Caudate nucleus (tissue), 63 donors: ENCODE measurements at places on chromosomes 1 and 21.

- no peak for DNase-seq
Observed at GRCh38 chr1:180693564-180694244, 61.9 kb downstream of the XPR1 start.

DNA sequence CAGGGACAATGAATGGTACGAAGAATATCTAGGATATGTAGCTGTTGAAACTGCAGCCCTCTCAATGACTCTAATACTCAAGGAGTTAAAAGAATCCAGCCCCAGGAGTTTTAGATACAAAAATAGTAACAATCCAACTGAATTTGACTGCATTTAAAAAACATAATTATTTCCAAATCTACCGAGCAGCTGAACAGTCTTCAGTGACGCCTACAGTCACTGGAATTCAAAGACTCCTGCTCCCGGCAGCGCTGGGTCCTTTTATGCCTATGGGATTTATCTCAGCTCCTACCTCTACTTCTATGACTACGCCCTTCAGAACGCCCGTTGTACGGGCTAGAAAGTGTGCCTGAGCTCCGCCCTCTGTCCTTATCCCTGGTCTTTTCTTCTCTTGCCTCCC is 55.7 kb downstream of the WARS2 start:
- no peak for DNase-seq

- DNase-seq = no peak
Observed at GRCh38 chr1:207304710-207305488, 16.6 kb upstream of the CD55 start.

- DNase-seq = no peak
Observed at GRCh38 chr1:175784831-175785230, 41.4 kb upstream of the TNR start.

DNA sequence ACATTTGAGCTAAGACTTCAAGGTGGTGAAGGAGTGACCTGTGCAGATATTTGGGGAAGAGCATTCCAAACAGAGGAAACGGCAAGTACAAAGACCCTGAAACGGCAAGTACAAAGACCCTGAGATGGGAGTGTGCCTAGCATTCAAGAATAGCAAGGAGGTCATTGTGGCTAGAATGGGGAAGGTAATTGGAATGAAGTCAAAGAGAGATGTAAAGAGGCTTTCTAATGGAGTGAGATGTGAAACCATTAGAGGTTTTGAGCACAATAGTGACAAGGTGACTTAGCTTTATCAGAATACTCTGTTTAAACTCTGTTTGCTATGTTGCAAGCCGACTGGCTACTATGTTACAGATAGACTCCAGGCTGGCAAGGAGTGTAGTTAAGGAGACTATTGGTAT is 4.4 kb downstream of the CDC7 start:
- DNase-seq = no peak

- no peak for DNase-seq
Observed at GRCh38 chr1:34013958-34014737, 150.3 kb downstream of the HMGB4 start.

GRCh38 chr1:227308367-227309336 is 9.6 kb downstream of the CDC42BPA start:
- DNase-seq = no peak

DNA sequence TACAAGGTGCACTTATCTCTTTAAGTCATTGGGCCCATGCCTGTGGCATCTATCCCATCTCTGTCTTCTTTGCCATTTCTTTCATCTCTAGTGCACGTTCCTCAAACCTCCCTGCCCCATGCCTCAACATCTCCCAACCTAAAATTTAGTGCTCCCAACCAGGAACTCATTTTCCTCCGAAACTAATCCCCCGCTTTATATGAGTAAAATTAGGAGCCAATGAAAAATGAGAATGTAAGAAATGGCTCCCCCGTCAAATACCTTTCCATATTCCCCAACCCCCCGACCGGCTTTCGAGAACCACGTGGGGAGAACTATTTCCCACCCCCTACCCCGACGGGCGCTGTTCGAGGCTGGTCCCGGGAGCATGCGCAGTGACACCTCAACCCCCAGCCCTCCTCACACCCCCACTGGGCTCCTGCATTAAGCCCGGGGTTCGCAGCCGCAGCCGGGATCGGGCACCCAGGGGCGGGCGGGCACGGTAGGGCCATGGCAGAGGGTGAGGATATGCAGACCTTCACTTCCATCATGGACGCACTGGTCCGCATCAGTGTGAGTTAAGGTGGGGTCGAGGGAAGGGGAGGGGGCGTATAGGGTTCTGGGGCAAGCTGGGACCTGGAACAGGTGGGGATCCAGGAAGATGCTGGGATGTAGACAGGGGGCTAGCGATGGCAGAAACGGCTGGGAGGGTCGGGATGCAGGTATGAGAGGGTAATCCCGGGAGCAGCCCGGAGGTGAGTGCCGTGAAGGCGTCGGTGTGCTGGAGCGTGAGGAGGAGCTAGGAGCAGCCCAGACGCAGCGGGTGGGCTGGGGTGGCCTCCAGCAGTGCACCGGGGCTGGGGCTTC is at the start of gene TRIM46:
TSS of gene TRIM46 (plus strand) at position 372 of the 846 bp plus-strand sequence. CDS start at position 490, 118 bp downstream.
- peak; percentile 79 for DNase-seq

DNA sequence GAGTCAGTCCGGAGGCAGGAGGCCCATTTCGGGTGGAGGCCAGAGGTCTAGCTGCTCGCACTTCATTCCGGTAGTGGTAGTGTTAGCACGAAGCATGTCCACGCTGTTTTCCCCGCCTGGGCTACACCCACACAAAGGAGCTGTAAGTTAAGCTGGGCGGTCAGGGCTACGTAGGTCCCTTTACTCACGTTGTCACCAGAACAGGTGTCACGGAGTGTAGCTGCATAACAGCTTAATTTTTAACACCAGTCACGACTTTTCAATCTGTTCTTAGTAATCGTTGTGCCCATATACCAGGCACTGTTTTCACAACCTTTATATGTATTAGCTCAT is 15.6 kb downstream of the HLX start:
- no peak for DNase-seq

DNA sequence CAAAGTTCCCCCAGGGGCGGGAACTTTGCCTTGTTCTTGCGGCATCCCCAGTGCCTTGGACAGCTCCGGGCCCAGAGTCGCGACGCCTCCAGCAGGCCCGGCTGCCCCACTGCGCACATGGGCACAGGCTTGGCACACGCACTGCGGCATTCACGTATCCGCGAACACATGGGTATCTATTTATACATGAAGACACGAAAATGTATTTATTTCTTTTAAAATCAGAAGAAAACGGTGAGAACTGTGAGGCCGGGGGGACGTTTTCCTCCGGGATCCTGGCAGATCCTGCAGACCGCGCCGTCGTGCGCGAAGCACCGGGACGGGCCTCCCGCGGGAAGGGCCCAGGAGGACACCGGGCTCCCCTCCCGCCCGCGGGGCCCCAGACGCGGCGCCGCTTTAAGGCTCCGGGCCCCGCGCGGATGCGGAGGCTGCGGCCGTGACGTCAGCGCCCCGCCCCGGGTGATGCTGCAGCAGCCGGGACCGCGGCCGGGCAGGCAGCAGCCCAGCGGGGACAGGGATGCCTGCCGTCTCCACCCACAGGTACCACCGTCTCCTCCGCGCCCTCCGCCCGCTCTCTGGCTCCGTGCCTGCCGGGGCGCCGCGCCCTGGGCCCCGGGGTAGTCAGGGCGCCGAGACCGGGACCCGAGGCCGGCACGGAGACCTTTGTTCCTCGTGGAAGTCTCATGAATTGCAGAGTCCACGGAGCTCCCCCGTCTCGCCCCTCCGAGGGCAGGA is at the start of gene SLC45A1:
TSS of gene SLC45A1 (plus strand) at position 468 of the 735 bp plus-strand sequence. CDS start 6,216 bp downstream, outside the sequence.
- DNase-seq = peak; percentile 43

DNA sequence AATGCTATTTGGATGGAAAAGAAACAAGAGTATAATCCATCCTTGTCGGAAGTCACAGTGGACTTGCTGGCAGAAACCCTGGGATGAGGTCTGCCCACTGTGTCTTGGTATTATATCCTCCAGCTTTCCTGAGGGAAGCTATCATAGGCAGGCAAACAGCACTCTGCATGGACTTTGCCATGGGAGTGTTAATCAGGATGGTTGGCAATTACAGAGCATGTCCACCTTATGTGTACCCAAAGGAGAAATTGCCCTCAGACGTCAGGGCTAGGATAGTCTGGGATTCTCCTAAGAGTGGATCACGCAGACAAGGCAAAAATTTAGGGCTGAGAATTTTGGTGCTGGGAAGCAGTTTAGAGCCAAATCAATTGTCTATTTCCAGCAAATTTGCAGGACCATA is 184.9 kb upstream of the ESRRG start:
- DNase-seq = no peak

DNA sequence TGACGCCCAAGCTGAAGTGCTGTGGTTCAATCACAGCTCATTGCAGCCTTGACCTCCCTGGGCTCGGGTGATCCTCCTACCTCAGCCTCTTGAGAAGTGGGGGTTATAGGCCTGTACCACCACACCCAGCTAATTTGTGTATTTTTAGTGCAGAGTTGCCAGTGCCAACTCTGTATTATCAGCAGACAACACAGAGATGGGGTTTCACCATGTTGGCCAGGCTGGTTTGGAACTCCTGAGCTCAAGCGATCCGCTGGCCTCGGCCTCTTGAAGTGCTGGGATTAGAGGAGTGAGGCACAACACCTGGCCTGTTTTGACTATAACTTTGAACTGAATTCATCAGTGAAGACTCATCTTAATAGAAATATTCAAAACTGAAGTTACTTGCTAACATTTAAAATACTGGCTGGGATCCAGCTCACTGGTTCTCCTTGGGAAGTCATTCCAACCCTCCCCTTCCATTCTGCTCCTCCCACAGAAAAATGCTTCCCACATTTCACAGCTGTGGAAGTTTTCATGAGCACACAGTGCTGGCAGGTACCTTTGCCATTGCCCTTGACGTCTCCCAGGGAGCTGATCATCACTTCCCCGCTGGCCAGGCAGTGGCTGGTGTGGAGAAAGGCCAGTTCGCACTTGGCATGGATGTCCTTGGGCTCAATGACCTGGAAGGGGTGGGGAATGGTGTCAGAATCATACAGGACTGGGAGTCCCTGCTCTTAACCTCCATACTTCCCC is 4.7 kb downstream of the SELENBP1 start:
- DNase-seq = peak; percentile 16

- DNase-seq = no peak
Observed at GRCh38 chr1:104706631-104707147, 957.0 kb downstream of the AMY1C start.

DNA sequence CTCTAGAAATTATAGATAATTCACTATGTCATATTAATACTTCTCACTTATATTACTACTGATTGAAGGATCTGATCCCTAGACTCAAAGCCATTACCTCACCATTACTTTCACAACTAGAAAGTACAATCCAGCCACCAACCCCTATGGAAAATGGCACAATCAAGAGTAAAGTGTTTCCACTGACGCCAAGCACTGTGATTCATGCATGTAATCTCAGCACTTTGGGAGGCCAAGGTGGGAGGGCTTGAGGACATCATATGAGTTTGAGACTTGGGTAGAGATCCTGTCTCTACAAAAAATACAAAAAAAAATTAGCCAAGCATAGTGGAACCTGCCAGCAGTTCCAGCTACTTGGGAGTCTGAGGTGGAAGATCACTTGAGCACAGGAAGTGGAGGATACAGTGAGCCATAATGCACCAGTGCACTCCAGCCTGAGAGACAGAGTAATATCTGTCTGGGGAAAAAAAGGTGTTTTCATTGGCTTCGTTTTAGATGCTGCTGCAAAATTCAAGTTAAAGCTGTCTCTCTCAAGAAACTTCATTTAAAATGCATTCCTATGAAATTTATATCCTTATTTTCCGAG is 126.5 kb downstream of the AKT3 start:
- no peak for DNase-seq

DNA sequence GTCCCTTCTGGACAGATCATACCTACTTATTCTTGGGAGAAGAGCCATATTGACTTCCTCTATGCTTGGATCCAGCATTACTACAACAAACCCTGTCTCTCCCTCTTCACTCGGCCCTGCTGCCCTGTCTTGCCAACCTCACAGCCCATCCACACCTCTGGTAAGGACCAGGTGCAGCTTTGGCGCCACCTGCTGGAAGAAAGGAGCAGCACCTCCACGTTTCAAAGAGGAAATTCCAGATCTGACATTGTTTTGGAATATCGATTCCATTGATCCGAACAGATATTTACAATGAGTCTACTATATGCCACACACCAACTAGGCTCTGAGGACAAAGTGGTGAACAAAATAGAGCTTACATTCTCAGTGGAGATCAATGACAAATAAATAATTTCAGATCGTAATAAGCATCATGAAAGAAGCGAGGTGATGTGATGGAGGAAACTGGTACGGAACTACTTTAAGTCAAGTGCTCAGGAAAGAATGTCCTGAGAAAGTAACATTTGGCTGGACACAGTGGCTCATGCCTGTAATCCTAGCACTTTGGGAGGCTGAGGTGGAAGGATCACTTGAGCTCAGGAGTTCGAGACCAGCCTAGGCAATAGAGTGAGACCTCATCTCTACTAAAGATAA is 18.7 kb downstream of the MFSD2A start:
- peak; percentile 22 for DNase-seq

GRCh38 chr1:10796029-10796944 is at the start of gene CASZ1:
CASZ1 (minus strand) TSS chr1:10796646; CDS start chr1:10693889, 102,757 bp downstream.
- peak; percentile 71 for DNase-seq
